ENCODE measurements at places on chromosomes 13 and 19. TPM values are rescaled to one million over a fixed set of nuclear protein-coding genes. Genes with fewer than 3 reads are reported as not detected.

DNA sequence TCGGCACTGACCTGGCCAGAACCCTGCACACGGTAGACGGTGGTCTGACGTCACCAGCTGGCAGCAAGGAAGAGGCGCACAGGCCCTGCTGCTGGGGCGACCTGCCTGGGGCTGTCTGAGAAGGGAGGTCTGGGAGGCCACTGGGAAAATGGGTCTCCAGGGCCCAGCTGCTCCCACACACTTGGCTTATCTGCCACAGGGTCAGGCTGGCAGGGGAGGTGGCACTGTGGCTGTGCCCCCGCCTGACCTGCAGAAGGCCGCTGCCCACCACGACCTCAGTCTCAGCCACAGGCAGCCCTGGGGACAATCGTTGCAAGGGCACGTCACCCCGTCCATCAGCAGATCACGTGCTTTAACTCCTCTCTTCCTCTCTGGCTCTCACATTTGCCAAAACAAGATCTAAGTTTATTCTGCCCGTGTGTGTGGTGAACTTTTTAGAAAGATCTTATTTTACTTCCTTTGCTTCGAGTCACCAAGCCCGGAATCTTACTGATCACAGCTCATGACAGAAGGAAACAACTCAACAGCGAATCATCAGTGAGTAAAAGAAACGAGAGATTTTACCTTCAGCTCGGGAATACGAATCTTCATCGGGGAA, 45.2 kb upstream of the RANBP3 start:
- no peak for DNase-seq
- H3K36me3 ChIP-seq = no peaks in the 10 kb centered on the region
- H3K4me3 ChIP-seq = no peak overlapping the region
- no peak overlapping the region for H3K27ac ChIP-seq
- H3K27me3 ChIP-seq = no peaks in the 10 kb centered on the region

The AZU1 gene
- total RNA-seq = not detected

- peak; percentile 29 for DNase-seq
- H3K4me1 ChIP-seq = peaks cover 81% of the 10 kb centered on the region
- peak overlapping the region; percentile 19 for H3K4me3 ChIP-seq
- peaks cover 28% of the 10 kb centered on the region for H3K36me3 ChIP-seq
- H3K27me3 ChIP-seq = no peaks in the 10 kb centered on the region
These were observed 36.0 kb downstream of the MBNL2 start for GRCh38 chr13:97257800-97258799.

GRCh38 chr19:24052811-24053210, 34.2 kb upstream of the ZNF254 start:
- H3K27ac ChIP-seq = no peak overlapping the region
- peaks cover 60% of the 10 kb centered on the region for H3K36me3 ChIP-seq
- no peaks in the 10 kb centered on the region for H3K27me3 ChIP-seq
- no peak for DNase-seq
- no peak overlapping the region for H3K4me3 ChIP-seq
- peaks cover 15% of the 10 kb centered on the region for H3K4me1 ChIP-seq

DNA sequence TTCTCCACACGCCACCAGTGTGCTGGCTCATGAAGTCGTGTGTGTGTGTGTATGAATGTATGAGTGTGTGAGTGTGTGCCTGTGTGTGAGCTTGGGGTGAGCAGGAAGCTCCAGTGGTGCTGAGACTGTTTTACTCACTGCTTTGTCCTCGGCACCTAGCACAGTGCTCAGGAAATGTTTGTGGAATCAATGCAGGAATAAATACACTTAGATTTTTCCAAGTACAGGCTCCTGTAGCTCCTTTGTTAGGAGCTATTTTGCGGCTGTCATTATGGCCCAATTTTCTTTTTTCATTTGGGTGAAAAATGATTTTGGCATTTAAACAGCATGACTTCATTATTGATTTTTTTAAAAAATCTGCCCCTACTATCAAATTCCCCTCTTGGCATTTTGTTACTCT, 193.5 kb upstream of the KL start:
- H3K36me3 ChIP-seq = no peaks in the 10 kb centered on the region
- no peaks in the 10 kb centered on the region for H3K4me1 ChIP-seq
- no peak overlapping the region for H3K4me3 ChIP-seq
- no peaks in the 10 kb centered on the region for H3K27me3 ChIP-seq
- H3K27ac ChIP-seq = no peak overlapping the region

Data from activated CD8-positive, alpha-beta T cell treated with anti-CD3 and anti-CD28 coated beads for 36 hours (primary cell).